Activated T-cell treated with anti-CD3 and anti-CD28 coated beads for 24 hours (primary cell): ENCODE measurements at places on chromosomes 1 and 21.

DNA sequence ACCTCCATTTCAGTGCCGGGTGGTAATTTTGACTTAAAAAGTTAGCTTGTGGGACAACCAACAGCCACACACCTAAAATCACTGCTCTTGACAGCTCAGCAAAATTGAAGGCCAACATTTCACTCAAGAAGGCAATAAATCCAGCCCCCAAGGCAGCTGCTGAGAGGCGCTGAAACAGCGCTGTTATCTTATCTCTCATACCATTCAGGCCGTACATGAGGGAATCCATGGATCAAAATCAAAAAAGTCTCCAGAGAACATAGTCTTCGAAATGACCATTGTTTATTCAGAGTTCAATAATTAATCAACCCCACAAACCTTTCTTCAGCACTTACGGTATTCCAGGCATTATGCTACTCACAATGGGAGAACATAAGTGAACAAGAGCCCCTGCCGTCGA lies 38.5 kb downstream of the ZBTB18 start:
- no peak for DNase-seq

- DNase-seq, result no peak
These were observed 70.8 kb downstream of the TENT5C start for GRCh38 chr1:117676615-117677130.

DNA sequence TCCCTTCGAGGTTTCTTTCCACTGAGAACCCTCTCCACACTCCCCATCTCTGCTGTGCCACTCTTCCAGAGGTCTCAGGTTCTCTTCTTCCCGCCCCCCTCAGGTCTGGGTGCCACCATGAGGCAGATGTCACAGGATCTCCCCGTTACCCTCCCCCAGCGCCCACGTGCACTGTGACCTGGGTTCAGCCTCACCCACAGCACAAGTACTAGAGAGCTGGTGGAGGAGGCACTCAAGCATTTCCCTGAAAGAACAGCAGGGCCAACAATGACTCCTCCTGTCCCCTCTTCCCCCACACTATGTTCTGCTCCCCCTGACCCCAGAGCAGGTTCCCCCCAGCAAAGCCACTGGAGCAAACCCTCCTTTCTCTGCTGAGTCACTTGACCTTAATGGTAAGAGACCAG lies 14.3 kb downstream of the PLEKHA6 start:
- DNase-seq, result no peak

DNA sequence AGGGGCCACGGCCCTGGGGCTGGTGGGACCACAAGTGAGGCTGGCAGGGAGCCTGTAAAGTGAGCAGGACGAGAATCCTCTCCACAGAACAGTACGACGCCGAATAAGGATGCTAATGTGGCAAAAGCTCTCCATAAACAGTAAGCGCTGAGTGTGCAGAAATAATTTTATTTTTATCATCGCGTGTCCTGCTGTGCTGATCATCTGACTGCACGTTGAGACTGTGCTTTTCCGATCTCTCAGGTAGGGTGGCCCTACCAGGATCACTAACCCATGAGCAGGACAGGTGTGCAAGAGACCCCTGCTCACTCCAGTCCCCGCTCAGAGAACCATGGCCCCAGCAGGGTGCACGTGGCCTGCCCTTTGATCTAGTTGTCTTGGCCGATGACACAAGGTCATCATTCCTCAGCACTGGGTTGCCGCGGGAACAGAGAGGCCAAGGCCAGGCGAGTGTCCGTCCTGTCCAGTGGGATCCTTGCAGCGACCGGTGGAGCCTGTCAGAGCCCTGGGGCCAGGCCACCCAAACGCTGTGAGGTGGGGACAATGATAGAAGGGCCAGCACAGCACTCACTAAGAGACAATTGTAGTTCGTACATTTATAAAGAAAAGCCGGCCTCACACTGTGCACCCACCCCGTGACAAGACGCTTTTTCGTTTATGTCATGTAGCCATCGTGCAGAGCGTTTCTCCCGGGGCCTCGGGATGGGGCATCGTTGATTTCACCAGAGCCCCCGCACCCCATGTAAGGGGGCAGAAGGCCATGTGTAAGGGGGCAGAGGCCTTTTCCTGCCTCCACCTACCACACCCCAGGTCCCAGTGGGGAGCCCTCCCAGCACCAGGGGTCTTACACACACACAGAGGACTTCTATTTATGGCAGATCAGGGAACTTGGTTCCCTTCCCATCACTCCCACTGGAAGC lies 52.7 kb upstream of the ADARB1 start:
- no peak for DNase-seq

DNA sequence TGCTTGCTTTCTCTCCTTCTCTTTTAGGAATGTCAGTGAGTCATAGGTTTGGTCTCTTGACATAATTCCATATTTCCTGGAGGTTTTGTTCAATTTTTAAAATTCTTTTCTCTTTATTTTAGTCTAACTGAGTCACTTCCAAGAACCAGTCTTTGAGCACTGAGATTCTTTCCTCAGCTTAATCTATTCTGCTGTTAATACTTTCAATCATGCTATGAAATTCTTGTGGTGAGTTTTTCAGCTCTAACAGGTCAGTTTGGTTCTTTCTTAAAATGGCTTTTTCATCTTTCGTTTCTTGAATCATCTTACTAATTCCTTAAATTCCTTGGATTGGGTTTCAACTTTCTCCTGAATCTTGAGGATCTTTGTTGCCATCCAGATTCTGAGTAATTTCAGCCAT lies 321.0 kb downstream of the PTBP2 start:
- no peak for DNase-seq

DNA sequence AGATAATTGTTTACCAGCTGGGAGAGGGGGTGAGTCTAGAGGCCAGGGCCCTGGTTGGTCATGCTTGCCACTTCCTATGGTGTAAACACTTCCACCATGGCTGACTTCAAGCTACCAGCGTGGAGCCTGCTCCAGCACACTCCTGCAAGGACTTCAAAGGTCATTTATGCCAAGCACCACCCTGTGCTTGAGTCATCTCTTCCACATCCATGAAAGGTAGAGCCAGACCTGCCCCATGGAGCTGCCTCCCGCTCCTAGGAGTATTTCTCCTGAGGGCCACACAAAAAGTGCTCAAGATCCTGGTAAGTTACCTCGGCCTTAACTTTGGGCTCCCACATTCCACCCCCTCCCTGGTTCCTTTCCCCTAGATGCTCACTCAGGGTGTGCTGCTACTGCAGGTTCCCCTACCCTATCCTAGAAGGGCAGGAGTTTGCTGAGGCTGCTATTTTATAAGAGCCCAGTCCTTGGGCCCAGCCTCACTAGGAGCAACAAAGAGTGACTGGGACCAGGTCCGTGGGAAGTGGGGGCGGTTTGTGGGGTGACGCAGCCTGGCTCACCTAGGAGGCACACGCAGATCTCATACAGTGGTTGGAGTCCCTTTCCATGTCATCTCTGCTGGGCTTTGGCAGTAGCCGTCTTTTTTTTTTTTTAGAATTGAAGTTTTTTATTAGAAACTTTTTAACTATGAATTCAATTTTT lies 2.4 kb downstream of the RAB7B start:
- DNase-seq, result no peak

DNA sequence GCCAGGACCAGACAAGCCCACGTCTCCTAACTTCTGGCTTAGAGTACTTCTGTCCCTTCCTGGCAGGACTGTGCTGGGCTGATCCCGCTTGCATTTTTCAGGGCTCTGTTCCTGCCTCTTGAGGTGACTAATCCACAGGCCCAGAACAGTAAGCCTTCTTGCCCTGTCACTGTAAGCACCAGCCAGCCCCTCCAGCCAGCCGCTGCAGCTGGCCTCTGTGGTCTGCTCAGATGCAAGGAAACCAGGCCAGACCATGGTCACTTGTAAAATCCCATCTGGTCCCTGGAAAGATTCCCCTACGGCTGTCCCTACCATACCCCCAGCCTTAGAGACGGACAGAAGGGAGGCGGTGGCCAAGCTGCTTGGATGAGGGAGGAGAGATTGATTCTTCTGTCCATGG lies 74.2 kb downstream of the KIRREL1 start:
- DNase-seq, result no peak

GRCh38 chr1:96865731-96866685 lies 144.4 kb downstream of the PTBP2 start:
- DNase-seq, result no peak

- no peak for DNase-seq
These were observed 79.8 kb upstream of the CYYR1 start for GRCh38 chr21:26652854-26653253.

GRCh38 chr1:23187637-23188036 lies 19.0 kb upstream of the LUZP1 start:
- DNase-seq, result no peak

DNA sequence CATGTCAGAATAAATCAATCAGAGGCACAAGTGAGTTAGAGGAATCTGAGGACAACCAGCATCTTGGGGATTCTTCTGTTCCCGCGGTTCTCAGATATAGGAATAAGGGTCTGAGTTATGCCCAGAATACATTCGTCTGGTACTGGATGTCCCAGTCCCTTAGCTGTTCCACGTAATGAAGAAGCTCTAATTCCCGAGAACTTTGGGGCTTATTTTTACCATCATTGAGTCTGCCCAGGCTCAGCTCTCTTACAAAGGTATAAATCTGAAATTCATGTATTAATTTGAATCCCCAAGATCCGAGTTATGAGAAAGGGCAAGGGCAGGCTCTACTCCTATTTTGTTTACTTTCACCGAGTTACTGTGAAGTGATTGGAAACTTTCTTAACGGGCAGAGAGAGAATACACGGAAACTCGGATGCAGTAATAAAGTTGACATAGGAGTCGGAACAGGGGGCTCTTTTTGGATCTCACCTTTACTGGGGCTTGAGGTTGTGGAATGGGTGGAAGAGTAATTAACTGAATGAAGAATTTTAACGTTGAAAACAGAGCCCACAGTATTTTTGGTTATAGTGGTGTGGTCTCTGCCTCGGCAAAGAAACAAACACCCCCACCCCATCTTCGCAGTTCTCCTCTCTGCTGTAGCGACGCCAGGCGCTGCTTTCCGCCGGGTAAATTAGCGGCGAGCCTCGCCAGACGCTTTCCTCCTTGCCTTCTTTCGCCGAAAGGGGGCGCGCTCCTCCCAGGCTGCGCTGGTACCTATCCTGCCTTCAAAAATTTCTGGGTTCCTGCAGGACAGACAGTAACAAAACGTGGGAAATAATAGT lies 7.1 kb downstream of the PRRX1 start:
- DNase-seq, result no peak

- DNase-seq, result no peak
These were observed 795 bp downstream of the SYT2 start for GRCh38 chr1:202709276-202710041.

GRCh38 chr21:43805275-43805800 lies 16.0 kb downstream of the RRP1 start:
- no peak for DNase-seq

DNA sequence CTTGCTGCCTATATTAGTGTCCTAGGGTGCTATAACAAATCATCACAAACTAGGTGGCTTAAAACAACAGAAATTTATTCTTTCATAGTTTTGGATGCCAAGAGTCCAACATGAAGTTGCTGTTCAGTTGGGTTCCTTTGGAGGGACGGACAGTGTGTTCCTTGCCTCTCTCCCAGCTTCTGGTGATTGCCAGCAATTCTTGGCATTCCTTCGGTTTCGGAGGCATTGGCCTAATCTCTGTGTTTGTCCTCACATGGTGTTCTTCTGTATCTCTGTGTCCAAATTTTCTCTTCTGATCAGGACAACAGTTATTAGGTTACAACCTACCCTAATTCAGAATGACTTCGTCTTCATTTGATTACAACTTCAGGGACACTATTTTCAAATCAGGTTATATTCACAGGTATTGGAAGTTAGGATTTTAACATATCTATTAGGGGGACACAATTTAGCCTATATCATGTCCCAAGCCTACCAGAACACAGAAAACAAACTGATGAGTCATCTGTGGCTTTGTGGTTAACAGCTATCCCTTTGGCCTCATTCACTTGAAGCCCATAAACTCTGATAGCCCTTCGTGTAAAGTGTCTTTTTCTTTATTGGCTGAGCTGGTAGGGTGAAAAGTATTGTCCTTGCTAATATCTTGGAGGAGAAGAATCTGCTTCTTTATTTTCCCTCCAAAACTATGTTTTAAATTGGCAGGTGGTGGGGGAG lies 83.2 kb upstream of the PAPPA2 start:
- no peak for DNase-seq

DNA sequence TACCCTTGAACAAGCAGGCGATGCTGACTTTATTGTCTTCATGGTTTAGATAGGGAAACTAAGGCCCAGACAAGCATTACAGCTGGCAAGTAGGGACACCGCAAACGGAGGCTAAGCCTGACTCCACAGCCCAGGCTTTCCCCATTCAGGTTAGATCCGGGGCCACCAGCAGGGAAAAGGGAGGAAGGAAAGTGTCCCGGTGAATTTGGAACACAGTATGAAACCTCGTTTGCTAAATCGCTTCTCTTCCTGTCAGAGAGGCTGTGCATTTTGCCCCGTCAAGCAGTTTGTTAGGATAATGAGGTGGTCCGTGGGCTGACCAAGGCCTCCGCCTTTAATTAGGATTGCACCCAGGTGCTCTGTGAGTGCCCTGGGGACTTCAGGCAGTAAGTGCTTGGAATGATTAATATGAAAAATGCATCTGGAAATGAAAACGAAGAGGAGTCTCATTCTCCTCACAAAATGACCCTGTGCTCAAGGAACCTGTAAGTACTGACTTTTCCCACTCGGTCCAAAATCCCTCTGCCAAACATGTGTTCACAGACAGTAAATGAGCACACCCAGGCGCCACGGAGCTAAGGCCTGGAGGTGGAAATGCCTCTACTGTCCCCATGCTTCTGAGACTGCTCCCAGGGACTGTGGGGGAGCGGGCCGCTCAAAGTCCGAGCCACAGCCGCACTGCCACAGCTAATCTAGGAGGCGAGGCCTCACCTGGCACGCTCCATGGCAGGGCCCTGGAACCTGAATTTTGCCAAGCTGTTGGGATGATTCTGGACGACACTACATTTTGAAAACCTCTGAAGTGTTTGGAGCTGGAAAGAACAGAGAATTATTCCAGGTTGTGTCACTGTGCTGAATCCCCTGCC lies 234.1 kb downstream of the SDCCAG8 start:
- DNase-seq, result no peak

DNA sequence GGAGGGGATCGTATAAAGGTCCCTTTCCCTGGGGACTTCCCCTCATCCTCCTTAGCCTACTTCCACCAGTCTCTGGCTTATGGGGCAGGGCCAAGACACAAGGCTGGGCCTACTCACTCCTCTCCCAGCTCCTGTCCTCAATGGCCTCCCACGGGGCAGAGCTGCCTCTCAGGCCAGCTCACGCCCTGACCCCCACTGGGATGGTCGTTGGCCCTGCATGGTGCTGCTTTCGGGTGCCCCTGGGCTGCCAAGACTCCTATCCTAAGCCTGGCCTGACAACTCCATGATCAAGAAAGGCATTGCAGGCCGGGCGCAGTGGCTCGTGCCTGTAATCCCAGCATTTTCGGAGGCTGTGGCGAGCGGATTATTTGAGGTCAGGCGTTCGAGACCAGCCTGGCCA lies 6.2 kb downstream of the CPLANE2 start:
- DNase-seq, result no peak

GRCh38 chr1:118032883-118033282 lies 103.3 kb downstream of the WDR3 start:
- no peak for DNase-seq

DNA sequence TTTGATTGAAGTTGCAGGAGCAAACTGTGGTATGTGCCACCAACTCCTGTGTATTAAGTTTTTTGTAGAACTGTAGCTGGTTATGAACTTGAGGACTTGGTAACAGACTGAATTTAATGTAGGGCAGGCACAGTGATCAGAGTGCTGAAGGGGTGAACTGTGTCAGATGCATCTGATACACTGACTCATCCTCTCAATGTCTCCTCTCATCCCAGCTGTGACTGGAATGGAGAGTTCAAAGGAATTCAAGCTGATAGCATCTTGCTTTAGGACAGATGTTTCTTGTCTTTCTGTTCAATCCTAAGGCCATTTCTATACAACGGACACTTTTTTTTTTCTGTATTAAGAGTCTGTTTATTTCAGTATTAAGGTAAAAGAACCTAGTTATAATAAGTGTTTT lies 25.0 kb upstream of the GBP1 start:
- DNase-seq, result no peak

- no peak for DNase-seq
These were observed 21.3 kb downstream of the MX1 start for GRCh38 chr21:41447356-41447755.
